CD4-positive, alpha-beta memory T cell (primary cell): ENCODE measurements at places on chromosomes 16 and 17.
A peak's percentile ranks its signal among the peaks of the same experiment; 100 is the strongest.

DNA sequence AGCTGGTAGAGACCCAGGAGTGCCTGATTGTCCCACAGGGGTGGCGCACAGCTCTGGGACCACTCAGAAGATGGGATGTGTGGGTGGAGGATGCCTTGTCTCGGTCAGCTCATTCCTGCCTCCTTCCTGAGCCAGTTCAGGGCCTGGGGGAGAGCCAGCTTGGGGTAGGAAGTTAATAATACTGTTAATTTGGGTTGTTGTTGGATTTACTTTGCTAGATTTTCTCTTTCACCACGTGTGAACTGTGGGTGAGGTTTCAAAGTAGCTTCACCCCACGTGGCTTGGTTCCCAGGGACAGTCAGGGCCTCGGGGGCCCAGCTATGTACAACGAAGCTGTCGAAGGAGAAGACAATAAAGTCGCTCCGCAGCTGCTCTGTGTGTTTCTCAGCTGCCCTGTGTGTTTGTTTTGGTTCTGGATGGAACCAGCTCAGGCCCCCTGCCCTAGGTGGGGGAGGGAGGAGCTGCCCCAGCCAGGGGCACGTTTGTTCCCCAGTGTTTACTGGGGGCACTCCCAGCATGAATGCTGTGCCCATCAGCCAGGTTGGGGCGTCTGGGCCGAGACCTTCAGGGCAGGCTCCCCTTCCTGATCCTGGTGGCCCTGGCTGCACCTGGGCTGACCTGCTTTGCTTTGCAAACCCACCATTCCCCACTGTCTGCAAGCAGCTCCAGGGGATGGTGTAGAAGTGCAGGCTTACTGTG lies 2.3 kb downstream of the NUDT16L1 start:
- DNase-seq = no peak

DNA sequence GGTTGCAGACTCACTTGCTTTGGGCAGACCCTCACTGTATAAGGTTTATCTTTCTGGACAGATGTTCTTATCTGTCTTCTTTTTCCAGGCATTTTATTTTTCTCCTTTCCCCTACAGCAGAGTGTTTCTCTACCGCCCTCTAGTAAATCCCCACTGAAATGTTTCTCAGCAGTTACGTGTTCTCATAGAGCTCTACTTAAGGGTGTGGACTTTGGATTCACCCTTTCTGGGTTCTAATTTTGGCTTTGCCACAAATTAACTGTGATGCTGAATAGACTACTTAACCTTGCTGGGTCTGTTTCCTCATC lies 2.0 kb downstream of the ADAT1 start:
- no peak for DNase-seq

GRCh38 chr17:12739500-12739899 lies 49.8 kb upstream of the ARHGAP44 start:
- no peak for DNase-seq

DNA sequence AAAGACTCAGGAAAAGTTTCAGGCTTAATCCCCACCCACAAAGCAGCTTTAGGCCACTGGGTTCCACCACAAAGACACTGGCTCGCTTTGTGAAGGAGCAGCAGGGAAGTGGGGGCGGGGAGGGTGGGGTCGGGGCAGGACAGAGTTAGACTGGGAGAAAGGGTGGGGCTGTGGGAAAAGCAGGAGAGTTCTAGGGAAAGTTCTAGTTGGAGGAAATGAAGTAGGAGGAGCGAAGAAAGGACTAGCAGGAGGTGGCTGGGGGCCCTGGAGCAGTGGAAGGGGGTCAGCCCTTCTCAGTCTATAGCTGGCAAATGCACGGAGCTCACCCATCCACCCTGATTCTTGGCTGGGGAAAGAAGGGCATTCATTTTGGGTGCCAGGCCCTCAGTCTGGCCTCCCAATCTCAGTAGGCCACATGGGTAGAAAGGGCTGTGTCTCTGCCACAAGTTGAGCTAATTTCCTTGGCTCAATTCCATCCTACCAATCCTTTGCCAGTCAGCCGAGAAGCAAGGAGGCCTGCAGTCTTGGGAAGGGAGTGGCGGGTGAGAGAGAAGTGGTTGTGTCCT lies 4.6 kb downstream of the INPP5K start:
- no peak for DNase-seq

DNA sequence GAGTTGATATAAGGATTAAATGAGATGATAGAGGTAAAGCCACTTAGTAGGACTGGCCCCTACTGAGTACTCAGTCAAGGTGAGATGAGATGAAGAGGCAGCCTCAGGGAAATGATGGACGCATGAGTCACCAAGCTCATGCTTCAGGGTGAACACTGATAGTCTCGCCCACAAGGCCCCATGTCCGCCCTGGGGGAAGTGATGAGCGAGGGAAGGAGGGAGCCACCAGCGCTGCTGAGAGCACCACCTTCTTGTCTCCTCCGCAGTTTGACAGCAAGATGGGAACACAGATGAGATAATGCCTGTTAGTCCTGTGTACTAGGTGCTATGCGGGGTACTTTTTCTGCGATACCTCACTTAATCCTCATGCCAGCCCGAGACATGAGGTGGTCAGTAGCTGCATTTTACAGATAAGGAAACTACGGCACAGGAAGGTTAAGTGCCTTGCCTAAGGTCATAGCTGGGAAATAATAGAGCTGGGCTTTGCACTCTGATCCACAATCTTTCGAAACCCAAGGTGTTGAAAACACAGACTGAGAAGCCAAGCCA lies 383.0 kb downstream of the CPPED1 start:
- DNase-seq = no peak

- DNase-seq = no peak
These were observed 48.9 kb downstream of the TEX2 start for GRCh38 chr17:64213995-64214811.

- DNase-seq = no peak
These were observed 1.3 kb downstream of the PSMD3 start for GRCh38 chr17:39981766-39982375.

GRCh38 chr17:56098746-56099145 lies 54.5 kb upstream of the ANKFN1 start:
- no peak for DNase-seq

DNA sequence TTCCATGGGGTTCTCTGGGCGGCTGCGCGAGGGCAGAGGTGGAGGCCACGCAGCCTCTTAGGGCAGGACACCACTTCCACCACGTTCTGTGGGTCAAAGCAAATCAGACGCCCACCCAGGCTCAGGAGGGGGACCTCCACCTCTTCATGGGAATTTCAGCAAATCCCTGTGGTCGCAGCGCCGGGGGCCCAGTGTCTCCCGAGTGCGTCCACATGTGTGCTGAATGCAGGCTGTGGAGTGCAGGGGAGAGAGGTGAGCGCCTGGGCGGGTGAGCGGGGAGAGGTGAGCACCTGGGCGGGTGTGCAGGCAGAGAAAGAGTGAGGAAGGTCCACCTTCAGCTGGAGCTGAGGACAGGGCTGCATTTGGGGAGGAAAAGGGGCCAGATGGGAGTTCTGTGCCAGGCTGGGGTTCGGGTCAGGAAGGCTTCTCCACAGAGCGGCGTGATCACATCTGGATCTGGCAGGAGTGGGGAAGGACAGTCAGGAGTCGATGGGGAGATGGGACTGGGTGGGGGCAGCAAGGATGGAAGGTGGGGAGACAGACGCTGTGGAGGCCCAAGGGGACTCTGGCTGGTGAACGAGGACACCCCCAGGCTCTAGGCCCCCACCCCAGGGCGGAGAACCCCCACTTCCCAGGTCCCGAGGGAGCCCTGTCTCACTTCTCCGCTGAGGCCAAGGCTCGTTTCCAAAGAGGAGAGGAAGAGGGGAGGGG lies 36.8 kb upstream of the CBFA2T3 start:
- no peak for DNase-seq

GRCh38 chr17:6592173-6592572 lies 35.8 kb upstream of the PITPNM3 start:
- DNase-seq = no peak

DNA sequence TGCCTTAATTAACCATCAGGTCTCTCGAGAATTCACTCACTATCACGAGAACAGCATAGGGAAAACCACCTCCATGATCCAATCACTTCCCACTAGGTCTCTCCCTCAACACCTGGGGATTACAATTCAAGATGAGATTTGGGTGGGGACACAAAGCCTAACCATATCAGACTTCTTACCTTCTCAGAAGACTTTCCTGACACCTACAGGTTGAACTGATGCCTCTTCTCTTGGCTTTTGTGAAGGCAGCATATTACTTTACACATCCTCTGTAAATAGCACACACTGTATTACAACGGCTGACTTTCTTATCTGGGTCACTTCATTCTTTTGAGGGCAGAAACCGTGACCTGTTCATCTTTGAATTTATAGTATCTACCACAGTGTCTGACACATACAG lies 23.6 kb downstream of the BMERB1 start:
- no peak for DNase-seq

GRCh38 chr16:70253291-70254106 lies 1.8 kb upstream of the EXOSC6 start:
- peak; percentile 9 for DNase-seq

GRCh38 chr17:74754832-74755231 lies 6.4 kb downstream of the NHERF1 start:
- no peak for DNase-seq

GRCh38 chr16:87968541-87968940 lies 17.3 kb downstream of the BANP start:
- no peak for DNase-seq

DNA sequence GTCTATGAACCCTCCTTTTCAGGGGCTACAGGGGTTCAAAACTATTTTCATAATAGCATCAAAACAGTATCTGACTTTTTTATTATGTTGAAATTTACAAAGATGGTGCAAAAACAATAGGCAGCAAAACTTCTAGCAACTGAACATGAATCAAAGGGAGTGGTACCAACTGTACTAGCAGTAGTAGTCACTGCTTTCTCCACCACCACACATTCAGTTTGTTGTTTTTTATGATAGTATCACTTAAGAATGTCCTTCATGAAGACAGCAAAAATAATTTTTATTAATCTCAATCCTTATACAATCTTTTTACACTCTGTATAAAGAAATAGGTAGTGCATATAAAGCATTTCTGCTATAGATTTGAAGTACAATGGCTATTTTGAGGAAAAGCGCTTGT lies 47.6 kb downstream of the MED13 start:
- DNase-seq = no peak

DNA sequence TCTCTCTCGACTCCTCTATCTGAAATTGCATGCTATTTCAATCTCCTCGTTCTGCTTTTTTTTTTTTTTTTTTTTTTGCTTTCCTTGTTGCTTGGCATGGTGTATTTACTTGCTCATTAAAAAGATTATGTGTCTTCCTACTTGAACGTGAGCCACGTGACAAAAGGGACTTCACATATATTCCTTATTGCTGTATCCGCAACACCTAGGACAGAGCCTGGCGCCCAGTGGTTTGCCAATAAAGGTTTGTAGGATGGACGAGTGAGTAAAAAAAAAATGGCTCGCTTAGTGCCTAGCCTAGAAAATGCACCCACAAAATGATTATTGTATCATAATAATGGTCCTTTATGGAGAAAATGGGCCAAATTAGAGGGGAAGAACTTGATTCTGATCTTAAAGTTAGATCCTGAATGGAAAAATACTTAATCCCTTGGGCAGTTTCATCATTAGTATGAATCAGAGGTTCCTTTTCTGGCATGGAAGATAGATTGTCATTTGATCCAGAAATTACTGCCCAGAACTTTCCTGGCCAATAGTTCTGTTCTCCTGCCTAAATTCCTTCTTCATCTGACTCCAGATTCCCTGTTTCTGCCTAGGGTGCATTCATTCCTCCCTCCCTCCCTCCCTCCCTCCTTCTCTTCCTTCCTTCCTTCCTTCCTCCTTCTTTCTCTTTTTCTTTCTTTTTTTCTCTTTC lies 13.6 kb upstream of the TMEM220 start:
- DNase-seq = no peak

DNA sequence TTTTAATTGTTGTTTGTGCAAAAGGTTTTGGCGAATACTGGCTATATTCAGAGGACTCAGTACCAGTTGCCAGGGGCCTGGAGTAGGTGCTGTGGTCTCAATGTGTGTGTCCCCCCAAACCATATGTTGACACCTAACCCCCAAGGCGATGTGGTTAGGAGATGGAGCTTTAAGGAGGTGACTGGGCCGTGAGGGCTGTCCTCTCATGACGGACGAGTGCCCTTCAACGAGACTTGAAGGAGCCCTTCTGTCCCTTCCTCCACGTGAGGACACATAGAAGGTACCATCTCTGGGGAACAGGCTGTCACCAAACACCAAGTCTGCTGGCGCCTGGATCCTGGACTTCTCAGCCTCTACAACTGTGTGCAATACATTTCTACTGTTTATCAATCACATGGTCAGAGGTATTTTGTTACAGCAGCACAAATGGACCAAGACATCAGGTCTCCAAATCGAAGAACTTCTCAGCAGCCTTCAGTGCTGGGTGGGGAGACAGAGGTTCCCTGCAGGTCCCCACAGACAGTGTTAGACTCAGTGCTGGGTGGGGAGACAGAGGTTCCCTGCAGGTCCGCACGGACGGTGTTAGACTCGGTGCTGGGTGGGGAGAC lies 24.8 kb upstream of the METRNL start:
- no peak for DNase-seq

GRCh38 chr17:43465049-43465448 lies 18.7 kb upstream of the DHX8 start:
- no peak for DNase-seq
